ENCODE measurements at places on chromosomes 7 and 10.

DNA sequence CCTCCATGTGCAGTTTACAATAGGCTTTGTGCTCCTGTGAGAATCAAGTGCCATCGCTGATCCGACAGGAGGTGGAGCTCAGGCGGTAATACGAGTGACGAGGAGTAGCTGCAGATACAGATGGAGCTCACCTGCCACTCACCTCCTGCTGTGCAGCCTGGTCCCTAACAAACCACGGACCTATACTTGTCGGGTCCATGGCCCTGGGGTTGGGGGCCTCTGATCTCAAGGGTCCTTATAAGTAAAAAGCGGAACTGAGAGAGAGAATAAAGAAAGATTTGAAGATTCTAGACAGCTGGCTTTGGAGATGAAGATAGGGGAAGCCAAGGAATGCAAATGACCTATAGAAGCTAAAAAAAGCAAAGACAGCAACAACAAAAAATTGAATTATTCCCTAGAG, 130.6 kb downstream of the PLXDC2 start:
- DNase-seq = no peak

- DNase-seq = no peak
Observed at GRCh38 chr7:111678281-111678680, 116.0 kb upstream of the IMMP2L start.

GRCh38 chr10:110530131-110530831, 32.6 kb downstream of the DUSP5 start:
- no peak for DNase-seq

DNA sequence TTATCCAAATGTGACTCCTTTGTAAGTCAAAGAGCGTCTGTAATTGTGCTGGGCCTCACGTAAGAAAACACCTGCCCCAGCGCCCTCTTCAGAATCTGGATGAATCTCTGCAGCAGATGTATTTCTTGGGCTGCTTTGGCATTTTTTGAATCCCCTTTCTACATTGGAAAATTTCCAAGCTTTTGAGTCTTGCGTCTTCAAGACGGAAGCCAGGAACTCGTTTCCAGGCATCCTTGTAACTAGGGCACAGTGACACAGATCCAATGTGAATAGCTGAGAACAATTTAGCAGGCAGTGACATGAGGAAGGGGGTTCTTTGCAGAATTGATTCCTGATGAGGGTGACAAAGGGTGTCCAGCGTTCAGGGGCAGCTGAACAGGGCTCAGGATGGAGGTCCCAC, 862.3 kb downstream of the TYW1 start:
- DNase-seq = no peak

DNA sequence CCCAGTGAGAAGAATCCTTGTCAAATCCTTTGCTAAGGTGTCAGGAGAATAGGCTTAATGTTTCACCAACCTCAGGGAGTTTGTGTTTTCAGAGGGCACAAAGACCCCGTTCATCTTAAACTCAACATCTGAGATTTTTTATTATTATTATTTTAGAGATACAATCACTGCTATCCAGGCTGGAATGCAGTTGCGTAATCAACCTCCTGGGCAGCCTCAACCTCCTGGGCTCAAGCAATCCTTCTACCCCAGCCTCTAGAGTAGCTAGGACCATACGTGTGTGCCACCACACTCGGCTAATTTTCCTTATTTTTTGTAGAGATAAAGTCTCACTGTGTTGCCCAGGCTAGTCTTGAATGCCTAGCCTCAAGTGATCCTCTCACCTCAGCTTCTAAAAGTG, 599.2 kb downstream of the KCNMA1 start:
- DNase-seq = no peak

GRCh38 chr7:158289231-158289630, 298.4 kb downstream of the PTPRN2 start:
- no peak for DNase-seq

GRCh38 chr7:124649397-124650014, 116.1 kb downstream of the GPR37 start:
- DNase-seq = no peak

DNA sequence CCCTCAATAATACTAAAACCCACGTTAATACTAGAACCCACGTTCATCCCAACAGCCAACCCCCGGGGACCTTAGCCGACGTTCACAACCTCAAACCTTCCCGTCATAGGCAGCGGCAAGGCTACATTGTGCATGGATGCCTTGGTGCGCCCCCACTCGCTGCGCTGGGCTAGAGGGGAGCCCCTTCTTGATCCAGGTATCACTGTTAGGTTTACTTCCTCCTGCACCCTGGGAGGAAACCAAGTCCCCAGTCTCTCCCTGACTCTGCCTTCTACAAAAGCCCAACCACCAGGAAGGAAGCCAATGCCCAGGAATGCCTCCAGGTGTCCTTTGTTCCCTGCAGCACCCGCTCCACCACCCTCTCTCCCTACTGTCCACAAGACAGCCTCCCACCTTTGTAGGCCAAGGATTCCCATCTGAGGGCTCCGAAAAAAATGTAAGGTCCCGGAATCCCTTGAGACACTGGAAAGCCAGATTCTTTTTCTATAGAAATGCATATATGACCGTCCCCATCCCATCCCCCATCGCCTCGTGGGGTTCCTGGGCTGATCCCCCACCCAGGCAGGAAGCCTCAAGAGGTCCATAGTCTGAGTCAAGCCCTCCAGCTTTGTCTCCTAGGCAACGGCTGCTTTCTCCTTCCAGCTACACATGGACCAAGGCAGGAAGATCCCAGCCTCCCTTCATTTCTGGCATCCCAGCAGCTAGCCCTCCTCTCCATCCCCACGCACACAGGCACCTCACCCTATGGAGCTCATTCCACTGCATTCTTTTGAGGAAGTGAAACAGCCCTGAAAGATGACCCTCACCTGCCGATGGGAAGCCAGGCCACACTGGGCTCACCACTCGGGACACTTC, 25.2 kb downstream of the CTBP2 start:
- DNase-seq = no peak

GRCh38 chr7:13990319-13990983, 985 bp upstream of the ETV1 start:
- no peak for DNase-seq

DNA sequence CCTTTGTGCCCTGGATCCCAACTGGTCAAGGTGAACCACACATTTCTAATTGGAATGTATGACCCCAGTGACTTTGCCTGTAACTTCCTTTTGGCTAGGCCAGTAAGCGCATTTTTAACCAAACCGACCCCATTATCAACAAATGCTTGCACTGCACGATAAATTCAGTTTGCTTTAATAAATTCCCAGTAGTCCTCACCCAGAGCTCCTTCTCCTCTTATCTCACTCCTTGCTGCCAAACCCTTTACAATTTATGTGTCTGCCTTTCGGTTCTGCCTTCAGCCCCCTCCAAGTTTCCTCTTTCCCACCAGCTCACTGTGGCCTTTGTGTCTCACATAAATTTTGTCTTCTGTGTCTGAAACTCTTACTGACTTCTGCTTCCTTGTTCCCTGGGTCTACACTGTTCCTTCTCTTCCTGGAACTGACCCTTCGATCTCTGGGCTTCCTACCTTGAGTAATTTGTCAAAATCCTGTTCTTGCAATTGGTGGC, 59.0 kb downstream of the TBXAS1 start:
- no peak for DNase-seq

DNA sequence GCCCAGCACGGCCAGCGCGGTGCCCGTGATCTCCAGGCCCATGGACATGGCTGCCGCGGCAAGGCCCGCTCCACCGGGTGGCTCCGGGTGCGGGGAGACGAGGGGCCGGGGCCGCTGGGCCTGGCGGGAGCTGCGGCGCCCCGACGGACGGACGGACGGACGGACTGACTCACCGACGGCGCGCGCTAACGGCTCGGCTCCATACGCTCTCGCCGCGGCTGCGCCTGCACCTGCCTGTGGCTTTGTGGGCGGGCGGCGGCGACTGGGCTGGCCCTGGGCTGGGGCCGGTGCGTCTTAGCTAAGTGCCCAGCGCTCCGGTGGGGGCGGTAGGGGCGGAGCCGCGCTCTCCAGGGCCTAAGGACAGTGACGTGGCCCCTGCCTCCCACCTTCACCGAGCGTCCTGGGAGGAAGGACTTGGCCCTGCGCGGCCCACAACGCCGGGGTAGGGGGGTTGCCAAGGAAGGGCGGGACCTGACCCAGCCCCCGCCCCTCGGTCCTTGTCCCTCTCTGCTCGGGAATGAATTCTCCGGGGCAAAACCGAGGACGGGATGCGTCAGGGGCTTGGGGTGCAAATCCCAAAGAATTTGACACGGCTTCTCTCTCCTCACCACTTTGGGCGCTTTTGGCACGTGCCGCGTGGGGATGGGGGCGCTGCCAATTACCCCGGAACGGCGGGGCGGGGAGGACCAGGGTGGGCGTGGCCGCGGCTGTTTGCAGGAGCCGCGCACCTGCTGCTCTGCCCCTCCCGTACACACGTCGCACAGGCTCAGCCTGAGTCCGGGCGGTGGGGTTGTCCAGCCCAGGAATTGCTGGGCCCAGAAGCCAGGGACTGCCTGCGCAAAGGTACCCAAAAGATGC, at the start of gene CLDN3:
Gene CLDN3 (minus strand): TSS at position 269 of the 858 bp plus-strand sequence. CDS start 221 bp downstream, at position 48.
- no peak for DNase-seq

DNA sequence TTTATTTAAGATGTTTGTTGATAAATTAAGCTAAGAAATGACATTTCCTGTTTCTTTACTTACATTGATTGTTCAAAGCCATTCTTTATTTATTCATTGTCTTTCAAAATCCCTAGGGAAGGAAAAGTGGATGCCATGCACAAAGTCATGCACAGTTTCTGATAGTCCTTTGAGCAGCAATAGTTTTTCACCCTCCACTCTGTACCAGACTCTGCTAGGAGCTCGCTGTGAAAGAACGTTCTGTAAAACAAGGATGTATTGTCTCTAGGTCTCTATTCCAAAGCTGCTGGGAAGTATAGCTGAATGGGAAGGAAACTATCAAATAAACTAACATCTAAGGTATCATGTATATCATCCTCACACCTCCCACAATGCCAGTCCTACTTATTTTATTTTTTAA, 7.8 kb upstream of the NOC3L start:
- DNase-seq = no peak

DNA sequence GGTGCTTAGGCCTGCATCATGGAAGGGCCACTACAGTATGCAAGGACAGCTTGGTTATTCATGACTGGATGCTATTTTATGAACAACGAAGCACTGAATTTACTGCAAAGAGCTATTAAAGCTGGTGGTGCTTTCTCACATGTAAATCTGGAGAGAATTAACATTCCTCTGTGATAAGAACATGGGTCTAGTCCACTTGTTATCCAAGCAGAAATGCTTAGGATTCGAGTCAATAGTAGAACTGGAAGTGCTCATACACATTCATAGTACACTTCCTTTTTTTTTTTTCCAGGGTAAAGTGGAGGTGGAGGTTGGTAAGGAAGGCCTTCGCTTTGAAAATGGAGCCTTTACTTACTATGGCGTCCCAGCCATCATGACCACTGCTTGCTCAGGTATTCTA, 35.0 kb downstream of the CNNM1 start:
- DNase-seq = no peak

DNA sequence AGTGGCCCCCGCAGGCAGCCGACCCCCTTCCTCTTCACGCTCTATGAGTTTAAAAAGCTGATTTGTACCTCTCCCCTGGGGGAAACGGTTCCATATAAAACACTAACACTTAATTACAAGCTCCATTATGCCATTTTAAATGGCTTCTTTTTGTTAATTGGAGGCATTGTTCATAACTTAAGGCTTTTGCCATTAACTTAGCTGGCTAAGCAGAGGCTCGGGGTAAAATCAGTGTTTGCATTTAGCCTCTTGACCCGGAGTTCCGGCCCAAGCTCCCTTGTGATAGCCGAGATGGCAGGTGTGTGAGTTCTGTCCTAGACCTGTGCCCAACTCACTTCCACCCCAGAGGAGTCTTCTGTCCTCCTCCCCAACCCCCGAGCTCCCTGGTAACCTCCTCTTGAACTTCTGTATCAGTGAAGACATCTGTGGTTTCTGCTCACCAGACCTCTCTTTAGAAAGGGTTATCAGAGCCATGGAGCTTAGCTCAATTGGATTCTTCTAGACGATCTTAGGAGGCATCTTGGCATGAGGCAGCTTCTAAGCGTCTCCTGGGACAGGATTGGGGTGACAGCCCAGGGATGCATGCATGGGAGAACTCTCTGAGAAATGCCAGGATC, 34.2 kb upstream of the SH2B2 start:
- DNase-seq = no peak

DNA sequence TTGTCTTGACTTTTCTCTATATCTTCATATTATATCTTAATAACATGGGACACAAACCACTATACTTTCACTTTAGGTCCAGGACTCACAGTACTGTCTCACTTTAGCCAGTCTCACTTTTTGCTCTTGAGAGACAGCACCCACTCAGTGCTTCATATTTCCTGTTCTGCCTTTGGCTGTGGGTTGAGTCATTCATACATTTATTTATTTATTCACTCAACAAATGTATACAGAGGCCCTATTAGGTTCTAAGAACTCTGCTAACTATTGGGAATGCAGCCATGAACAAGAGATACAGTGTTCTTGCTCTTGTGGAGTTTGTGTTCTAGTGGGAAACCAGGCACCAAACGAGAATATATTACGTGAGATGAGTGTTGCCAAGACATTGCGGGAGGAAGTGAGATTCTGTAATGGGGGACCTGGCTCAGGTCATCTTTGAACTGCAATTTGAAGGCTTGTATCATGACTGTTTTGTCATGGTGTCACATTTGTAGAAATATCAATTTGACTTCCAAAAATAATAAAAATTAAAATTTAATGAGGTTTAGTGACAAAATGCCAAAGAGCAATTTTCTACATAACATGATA, 190.1 kb downstream of the SDHAF3 start:
- DNase-seq = no peak

DNA sequence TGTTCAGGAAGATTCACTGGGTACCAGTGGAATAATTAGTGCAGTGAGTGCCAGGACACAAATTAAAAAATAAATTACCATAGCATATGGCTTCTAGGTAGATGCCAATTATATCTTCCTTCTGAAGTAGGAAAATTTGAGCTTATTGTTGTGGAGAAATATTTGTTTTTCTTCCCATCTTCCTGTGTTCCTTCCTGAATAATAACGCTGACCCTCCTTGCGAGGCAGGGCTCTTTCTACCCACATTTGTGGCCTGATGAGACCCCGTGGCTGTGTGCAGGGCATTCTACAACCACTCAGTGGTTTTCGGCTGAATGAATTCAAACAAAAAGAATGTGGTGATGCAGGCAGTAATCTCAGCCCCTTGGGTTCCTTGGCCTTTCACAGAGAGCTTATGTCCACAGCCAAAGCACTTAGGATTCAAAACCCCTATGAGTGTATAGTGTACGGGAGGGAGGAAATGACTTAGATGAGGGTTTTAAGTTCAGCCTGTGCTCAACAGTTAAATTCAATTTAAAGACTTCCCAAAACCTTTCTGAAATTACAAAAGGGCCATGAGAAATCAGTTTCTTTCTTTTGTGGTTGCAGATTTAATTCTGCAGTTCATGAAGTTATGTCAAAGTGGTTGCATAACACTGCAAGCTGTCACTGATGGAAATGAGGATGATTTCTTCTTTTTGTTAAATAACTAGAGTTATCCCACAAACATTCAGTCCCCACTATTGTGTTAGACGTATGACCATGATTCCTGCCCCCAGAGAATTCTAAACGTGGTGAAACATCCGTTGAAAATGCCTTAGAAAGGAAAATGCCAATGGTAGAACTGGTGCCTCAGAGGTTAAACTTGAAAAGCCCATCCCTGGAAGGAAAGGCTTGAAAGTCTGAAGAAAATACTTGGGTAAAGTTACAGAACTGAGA, 255.3 kb downstream of the FZD1 start:
- no peak for DNase-seq

- no peak for DNase-seq
Observed at GRCh38 chr7:10300577-10300976, 673.1 kb upstream of the PHF14 start.

GRCh38 chr7:98034081-98035035, 44.4 kb upstream of the OCM2 start:
- DNase-seq = no peak
